ENCODE measurements at places on chromosomes 1 and 21.

DNA sequence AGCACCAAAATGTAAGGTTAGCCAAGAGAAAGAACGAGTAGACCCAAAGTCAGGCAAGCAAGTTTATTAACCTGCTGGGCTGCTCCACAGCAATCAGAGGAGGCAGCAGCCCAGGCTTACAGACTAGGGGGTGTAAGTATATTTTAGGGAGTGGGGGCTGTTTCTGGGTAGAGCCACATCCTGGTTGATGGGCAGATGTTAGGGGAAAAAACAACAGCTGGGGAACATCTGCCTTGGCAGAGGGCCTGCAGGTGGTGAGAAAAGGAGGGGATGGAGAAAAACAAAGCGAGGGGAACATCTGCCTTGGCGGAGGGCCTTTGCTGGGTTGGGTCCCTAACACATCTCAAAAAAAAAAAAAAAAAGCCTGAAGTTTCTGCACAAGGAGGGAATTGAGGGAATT, 9.7 kb upstream of the ZBTB48 start:
- no peak for DNase-seq

GRCh38 chr1:9068981-9069325, 482 bp downstream of the SLC2A5 start:
- no peak for DNase-seq

DNA sequence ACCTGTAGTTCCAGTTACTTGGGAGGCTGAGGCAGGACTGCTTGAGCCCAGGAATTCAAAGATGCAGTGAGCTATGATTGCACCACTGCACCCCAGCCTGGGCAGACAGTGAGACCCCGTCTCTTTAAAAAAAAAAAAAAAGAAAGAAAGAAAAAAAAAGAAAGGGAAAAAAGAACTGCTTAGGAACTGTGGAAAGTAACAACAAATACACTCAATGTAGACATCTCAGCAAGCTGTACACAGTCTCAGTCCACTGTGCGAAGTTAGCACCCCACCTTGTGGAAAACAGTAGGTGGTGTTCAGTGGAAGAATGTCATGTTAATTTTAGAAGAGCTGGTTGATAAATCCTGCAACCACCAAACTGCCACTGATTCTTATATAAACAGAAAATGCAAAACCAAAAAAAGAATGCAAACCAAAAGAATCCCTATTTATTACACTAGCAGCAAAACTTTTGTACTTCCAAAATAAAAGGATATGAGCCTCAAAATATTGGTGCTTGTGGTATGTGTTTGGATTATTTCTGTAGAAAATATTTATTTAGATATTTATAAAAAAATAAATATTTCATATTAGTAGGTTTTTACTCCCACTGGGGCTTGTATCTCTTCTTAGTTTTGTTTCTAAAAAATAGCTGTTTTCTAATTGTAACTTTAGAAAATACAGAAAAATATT, 31.1 kb downstream of the ALG14 start:
- no peak for DNase-seq

- no peak for DNase-seq
Observed at GRCh38 chr1:223233410-223234169, 90.5 kb upstream of the TLR5 start.

DNA sequence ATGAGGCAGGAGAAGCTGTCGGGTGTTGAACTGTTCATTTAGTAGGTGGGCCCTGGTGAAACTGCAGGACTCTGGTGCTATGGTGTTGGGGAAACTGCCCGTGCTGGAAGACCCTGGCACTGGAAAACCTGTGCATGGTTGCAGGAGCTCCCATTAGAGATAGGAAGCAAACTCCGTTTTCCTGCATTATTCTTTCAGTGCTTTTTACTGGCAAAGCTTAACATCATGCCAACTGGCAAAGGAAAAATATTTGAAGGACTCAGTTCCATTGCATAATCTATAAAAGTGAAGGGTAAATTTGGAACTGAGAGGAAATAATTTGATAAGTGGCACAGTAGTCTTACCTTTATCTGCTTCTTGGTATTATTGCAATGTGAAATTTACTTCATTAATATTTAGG, 31.7 kb upstream of the MPC2 start:
- no peak for DNase-seq

DNA sequence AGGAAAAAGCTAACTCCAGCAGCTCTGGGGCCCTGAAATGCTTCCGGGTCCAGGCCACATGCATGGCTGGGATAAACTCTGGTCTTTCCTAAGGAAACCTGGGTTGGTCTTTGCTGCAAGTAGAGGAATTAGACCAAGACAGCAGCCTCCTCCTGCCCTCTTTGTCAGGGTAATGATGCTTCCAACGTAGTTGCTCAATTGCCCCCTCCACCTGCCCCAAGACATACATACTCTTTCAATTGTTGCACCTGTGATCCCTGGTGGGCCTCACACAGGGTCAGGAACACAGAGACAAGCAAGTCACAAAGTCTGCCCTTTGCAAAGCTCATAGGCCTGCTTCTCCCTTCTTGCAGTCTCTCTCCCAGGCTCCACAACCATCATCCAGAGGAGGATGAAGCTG, 41.9 kb upstream of the GRIK3 start:
- no peak for DNase-seq

- no peak for DNase-seq
Observed at GRCh38 chr1:94858276-94858675, 38.1 kb downstream of the SLC44A3 start.

DNA sequence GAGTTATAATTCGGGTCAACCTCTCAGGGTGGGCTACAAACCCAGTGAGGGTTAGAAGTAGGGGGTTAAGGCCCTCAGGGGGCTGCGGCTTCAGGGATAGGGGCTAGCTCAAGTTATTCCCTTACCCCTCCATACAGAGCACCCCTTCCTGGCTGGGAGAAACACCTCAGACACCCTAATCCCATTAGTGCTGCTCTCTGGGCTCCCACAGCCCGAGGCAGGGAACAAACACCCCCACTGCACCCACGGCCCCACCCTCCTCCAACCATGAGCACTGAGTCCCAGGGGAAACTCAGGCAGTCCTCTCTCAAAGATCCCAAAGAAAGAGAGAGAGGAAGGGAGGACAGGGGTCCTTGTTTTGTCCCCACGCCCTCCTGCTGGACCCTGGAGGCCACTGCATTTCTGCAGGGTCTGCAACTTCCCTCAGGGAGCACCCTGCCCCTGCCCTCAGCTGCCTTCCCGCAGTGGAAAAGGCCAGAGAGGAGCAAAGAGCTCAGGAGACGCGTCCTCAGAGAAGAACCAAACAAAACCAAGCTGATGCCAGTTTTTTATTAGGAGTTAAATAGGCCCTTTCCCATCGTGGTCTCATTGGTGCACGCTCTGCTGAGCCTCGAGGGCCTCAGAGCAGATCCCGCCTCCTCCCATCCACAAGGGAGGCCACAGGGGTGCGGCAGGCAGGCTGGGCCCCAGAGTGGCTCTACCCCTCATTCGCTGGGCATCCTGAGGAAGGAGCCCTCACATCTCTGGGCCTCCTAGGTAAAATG, 1.4 kb upstream of the S100A4 start:
- DNase-seq: no peak

- DNase-seq: no peak
Observed at GRCh38 chr1:109504974-109505373, 4.6 kb downstream of the AMIGO1 start.

DNA sequence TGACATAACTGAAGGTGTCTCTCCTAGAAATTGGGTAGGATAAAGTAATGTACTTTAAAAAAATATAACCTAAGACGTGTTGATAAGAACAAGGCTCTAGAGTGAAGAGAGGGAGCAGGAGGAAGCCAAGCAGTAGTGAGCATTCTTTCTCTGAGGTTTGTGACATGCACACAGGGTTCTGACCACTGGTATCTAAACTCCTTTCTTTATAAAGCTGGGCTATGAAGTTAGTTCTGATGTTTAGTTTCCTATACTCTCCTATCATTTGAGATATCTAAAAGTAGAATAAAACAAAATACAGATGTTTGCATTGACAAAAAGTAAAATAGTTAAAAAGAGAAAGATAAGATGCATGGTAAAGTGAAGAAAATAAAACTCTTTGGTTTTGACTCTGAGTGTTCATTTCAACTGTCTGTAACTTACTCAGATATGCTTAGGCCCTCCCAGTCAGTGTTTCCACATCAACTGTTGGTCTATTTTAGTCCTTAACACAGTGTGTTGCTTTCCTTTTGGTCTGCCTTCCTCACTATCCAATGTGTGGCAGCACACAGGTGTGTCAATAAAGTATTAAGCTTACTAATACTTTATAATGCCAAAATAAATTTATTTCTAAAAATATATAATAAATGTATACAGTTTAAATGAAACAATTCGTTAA, 543.5 kb downstream of the PTPRC start:
- DNase-seq: no peak

GRCh38 chr1:232291681-232292080, 338.3 kb downstream of the SIPA1L2 start:
- no peak for DNase-seq

DNA sequence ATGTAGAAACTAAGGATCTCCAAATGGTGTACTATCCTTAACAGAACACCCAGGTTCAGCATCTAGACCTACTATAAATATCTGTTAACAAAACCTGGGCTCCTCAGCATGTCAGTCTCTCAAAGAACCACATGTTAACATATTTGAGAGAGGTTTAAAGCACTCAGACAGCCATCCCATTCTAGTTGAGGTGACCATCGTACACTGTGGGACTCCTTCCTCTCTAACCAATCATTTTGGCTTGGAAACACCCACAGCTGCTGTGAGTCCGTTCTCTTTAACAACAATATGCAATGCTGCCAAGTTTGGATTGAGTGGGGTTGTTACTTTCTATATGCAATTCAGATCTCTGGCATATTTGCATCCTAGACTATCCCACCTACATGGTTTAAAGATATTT, 105.8 kb downstream of the MRPL39 start:
- DNase-seq: no peak

DNA sequence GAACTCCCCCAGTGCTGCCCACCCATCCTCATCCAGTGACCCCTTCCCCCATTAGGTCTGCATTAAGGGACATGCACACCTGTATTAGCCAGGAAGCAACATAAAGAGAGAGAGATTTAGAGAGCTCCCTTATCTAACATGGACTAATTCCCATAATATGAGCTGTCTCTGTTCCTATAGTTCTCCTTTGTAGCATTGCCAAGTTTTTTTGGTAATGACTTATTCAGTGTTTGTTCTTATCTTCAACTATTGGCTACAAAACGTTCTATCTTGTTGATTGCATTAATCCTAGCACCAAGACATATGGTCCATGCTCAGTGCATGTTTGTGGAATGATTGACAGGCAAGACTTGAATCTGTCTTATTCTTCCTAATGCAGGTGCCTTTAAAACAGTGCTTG, 264.0 kb downstream of the ADGRL2 start:
- no peak for DNase-seq

DNA sequence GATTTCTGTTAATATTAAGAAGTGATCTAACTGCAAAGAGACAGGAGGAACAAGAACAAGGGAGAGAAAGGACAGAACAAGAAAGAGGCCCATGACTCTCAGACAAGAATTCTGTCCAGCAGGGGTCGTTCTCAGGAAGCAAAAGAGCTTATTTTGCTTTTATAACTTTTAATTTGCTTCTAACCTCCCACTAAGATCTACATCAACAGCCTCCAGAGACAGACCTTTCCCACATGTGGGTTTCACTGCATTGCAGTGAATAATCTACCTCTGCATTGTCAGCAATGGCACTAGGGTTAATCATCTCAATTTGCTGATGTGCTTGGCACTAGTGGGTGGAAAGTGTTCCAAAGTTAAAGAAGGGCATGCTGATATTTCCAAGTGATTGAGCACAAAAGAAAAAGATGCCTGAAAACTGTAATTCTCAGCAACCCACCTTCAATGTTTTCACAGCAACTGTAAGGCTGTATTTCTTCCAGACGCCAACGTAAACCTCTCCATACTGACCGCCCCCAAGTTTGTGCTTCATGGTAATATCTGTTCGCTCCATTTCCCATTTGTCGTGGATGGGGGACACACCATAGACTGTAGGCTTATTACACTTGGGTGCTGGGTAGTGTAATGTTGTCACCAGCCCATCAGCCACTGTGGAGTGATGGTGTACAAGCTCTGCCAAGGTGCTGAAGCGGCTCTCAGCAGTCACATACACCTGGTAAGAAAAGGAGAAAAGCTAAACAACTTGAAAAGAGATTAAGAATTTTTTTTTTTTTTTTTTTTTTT, 39.5 kb downstream of the TOR3A start:
- DNase-seq: no peak

DNA sequence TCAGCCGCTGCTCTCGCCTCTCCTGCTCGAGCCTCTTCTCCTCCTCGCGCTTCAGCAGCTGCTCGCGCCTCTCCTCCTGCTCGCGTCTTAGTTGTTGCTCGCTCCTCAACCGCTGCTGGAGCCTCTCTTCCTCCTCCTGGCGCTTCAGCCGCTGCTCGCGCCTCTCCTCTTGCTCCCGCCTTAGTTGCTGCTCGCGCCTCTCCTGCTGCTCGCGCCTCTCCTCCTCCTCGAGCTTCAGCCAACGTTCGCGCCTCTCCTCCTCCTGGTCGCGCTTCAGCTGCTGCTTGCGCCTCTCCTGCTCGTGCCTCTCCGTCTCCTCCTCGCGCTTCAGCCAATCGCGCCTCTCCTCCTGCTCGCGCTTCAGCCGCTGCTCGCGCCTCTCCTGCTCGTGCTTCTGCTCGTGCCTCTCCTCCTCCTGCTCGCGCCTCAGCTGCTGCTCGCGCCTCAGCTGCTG, 3.7 kb downstream of the TCHH start:
- no peak for DNase-seq

DNA sequence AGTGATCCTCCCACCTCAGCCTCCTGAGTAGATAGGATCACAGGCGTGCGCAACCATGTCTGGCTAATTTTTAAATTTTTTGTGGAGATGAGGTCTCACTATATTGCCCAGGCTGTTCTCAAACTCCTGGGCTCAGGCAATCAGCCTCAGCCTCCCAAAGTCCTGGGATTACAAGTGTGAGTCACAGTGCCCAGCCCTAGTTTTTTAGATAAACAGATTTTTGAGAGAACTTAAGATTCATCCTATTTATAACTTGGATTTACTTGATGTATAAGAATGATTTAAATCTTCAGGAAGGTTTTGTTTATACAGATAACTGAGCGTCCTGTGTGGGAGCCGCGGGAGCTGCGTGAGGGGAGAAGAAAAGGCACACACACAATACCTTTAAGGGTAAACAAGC, 26.2 kb downstream of the HEYL start:
- DNase-seq: no peak

GRCh38 chr1:209829716-209830115, 1.9 kb downstream of the UTP25 start:
- DNase-seq: no peak

GRCh38 chr1:28548318-28548717, 4.6 kb upstream of the TRNAU1AP start:
- no peak for DNase-seq
